ENCODE measurements at places on chromosomes 12 and 14. TPM values are rescaled to one million over a fixed set of nuclear protein-coding genes. Genes with fewer than 3 reads are reported as not detected.

GRCh38 chr12:49548481-49548821, 9.6 kb downstream of the KCNH3 start:
- DNase-seq, result no peak

GRCh38 chr12:90652280-90652679, 302.7 kb downstream of the CCER1 start:
- no peak for DNase-seq

GRCh38 chr12:54393207-54393609, 8.7 kb upstream of the ZNF385A start:
- no peak for DNase-seq

- no peak for DNase-seq
Observed at GRCh38 chr14:104557766-104558165, 21.8 kb upstream of the C14orf180 start.

GRCh38 chr12:1204581-1205121, 213.6 kb downstream of the ERC1 start:
- no peak for DNase-seq

Gene MIP
- 0.36 TPM for total RNA-seq

- no peak for DNase-seq
Observed at GRCh38 chr14:63650256-63650952, 8.7 kb upstream of the WDR89 start.

Gene JDP2
- 59.8 TPM for total RNA-seq

DNA sequence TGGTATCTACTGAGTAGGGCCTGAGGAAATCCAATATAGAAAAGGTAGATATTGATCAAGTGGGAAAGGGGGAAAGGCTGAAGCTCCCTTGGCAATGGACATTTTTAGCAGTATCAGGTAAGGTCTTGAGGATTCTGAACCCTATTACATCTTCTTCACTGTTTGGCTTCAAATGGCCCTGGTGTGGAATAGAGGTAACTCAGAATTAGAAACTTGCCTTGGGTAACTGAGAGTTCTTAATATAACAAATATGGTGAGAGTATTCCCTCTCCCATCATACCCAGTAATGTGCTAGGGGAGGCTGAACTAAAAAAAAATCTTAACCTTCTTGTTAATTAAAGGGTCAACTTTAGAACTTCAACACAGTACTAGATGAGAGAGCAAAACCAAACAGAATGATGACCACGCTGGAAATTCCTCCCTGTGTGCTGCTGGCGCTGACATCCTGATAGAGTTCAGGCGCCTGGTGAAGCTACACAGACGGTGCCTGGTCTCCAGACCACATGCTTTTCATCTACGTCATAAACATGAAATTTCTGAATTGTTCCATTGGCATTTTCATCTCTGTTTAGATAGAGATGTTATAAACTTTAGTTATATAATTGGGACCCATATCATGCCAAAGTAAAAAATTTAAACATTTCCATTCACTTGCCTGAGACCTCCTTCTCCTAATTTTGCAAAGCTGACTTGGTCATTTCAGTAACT, 128.3 kb downstream of the AKAP6 start:
- DNase-seq, result no peak

DNA sequence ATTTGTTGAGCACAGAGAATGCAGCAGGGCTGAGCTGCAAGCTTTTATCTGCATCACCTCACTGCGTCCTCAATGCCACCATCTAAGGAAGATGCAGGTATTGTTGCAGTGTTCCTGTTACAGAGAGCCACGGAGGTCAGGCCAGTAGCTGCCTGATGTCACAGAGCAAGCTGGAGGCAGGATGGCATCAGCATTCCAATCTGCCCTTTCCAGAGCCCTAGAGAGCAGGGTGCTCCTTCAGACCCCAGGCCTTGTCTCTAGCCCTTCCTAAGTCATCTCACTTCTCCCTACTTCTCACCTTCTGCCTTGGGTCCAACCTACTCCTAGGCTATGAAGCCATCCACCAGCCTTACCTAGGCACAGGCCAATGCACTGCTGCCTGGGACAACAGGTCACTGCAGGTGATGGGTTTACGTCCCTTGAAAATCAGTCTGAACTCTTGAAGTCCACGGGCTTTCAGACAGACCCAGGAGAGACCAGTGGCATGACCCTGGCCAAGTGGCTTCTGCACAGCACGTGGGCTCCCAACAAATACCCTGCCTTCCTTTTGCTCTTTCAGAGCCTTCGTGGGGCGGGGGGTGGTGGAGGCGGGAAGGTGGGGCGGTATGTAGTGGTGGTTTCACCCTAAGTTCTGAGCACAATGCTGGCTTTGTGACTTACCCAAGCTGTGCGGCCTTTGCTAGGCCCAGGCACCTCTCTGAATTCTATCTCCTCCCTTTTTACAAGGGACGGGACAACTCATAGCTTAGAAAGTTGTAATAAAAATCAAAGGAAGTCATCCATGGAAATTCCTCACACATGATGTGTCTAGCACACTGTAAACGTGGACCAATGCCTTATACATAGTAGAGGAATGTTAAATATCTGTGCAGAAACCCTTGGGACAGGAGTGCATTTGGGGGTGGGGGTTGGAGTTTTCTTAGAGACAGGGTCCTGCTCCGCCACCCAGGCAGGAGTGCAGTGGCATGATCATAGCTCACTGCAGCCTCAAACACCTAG, 136.0 kb downstream of the KSR2 start:
- DNase-seq, result no peak

GRCh38 chr14:75886636-75887348, 95.0 kb downstream of the TGFB3 start:
- no peak for DNase-seq

Gene TBC1D30
- total RNA-seq, result 5.2 TPM

DNA sequence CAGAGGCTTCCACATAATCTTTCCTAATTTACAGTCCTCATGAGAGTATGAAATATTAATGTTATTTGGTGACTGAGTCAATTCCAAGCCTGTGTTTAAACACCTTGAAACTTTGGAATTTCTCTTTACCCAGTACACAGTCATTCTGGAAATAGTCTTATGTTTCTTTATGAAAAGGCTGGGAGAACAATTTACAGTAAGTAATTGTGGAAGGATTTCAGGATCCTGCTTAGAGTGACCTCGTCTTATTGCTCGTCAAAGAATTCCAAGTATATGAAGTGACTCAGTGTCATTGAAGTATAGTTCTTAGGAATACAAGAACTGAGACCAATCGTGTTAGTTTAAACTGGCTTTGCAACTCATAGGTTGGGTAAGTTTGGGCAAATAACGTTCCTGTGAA, 634.2 kb downstream of the SLC16A7 start:
- DNase-seq, result no peak

- no peak for DNase-seq
Observed at GRCh38 chr12:57615637-57616036, 4.4 kb downstream of the ARHGEF25 start.

Gene IRF2BPL
- 85.1 TPM for total RNA-seq

Gene CARMIL3
- total RNA-seq, result 0.26 TPM

DNA sequence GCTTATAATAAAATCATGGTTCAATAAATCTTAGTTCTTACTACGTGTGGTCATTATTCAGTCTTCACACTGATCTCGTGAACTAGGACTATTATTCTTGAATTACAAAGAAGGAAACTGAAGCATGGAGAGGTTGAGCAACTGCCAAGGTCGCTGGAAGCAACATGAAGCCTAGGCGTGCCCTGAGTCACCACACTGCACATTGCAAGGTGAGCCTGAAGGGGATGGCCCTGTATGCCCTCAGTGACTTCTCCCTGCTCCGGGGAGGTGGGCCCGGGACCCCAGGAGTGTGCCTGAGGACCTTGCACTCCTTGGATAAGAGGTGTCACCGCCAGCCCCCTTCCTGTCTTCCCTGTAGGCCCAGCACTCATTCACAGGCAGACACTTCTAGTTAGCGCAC, 161.6 kb downstream of the CACNA1C start:
- peak; percentile 61 for DNase-seq

- DNase-seq, result no peak
Observed at GRCh38 chr12:61490526-61491498, 769.4 kb upstream of the USP15 start.

DNA sequence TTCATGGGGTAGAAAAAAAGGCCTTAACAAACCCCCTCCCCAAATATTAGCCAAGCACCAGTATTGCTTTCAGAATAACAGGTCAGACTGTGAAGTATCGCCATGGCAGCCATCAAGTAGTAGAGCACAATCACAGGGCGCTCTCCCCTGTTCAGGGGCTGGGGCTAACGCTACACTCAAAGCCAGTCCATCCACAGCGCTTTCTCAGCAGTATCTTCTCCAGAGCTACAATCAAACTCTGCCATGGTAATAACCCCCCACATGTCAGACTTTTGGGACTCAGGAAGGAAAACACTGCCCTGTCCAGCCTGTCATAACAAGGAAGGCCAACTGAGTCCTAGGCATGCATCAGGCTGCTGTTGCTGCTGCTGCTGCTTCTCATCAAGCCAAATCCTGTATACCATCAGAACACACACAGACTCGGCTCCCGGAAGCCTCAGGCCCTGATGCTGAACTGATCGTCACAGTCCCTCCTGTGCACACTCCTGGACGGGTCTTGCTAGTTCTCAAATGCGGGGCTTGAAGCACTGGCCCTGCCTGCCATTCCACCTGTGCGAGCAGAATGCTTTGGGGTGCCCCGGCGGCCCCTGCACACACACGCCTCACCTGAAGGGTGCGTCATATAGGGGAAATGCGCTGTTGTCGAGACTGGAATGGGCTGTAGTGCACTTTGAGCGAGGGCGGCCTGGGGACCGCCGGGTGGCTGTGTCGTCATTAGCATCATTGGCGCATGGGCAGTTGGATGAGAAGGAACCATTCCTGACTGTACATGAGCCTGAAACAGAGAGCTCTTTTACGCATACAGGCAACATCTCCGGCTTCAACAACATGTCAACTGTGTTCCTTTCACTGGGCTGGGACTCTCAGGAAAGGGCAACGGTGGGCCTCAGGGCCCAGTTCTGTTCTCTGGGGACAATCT, 47.6 kb downstream of the SH2B3 start:
- no peak for DNase-seq

- DNase-seq, result no peak
Observed at GRCh38 chr12:119682639-119683252, 14.8 kb downstream of the PRKAB1 start.

DNA sequence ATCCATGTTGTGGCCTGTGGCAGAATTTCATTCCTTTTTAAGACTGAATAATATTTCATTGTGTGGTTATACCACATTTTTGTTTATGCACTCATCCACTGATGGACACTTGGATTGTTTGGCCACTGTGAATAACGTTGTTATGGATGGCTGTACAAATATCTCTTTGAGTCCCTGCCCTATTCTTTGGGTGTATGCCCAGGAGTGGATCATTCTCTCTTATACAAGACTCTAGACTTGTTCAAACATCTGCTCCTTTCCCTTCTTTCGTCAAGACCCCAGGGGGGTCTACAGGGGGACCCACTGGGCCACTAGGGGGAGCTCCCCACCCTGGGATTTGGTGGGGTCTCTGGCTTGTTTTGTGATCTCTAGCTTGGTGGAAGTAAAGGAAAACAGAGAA, 77.4 kb downstream of the FBXL14 start:
- no peak for DNase-seq

GRCh38 chr12:127144770-127145169, 1122.2 kb upstream of the TMEM132C start:
- no peak for DNase-seq

GRCh38 chr12:100450735-100451134, 22.9 kb upstream of the NR1H4 start:
- peak; percentile 57 for DNase-seq

DNA sequence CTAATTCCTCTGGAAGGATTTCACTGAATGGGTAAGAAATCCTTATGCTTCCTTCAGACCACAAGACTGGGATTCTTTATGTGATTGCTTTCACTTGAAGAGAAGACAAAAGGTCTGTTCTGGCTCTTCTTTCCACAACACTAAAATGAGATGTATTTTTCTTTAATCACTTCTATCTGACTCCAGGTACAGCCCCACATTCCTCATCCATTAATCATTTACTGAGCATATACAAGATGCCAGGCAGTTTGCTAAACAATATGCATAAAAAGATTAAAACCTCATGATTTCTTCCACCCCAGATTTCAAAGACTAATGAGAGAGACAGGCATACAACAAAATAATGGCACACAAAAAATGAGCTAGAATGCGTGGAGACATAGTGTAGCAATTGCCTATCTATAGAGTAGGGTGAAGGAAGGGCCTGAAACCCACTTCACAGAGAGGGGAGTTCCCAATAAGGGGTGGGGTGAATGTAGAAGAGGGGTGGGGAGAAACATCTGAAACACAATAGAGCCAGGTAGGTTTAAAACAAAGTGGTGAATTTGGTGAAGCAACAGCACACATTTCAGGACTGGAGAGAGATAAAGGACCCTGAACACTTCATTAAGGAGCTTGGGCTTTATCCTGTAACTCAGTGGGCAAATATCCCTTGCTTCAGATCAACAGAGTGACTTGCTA, 65.1 kb upstream of the PRB2 start:
- DNase-seq, result no peak

GRCh38 chr14:94710731-94711130, 59.2 kb downstream of the GSC start:
- DNase-seq, result no peak

Gene TMEM229B
- 44.2 TPM for total RNA-seq

Gene GLI1
- total RNA-seq, result 1.0 TPM

Gene PIP4P1
- total RNA-seq, result 22.7 TPM
